ENCODE measurements at places on chromosomes 7 and 10.

DNA sequence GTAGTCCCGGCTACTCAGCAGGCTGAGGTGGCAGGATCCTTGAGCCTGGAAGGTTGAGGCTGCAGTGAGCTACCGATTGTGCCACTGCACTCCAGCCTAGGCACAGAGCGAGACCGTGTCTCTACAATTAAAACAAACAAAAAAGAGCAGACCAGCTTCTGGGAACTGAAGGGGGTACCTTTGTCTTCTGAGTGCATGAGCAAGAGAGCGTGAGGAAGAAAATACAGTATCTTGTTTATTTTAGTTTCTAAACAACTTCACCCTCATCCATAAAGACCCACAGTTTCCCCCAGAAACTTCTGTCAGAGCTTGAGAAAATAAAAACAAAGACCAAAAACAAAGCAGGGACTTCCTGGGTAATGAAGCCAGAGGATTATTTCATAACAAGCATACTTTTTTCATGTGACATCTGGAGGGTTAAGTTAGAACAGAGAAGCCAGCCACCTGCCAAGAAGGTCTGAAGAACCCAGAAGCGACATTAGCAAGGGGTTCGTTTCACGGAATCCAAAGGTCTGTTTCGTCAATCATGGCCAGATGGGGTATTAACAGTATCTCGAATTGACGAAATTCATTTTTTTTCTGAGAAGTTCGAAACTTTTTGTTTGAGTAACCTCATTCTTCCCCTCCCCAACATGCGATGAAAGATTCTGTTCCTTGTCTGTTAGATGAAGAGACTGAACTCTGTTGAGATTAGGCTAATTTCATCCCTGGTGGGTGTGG, 10.2 kb upstream of the IL2RA start:
- no peak for DNase-seq

GRCh38 chr7:122137251-122138077, 6.6 kb downstream of the AASS start:
- no peak for DNase-seq

- no peak for DNase-seq
Observed at GRCh38 chr7:39664057-39664456, 40.7 kb downstream of the RALA start.

GRCh38 chr10:111079781-111080180, 3.0 kb downstream of the ADRA2A start:
- DNase-seq = no peak

DNA sequence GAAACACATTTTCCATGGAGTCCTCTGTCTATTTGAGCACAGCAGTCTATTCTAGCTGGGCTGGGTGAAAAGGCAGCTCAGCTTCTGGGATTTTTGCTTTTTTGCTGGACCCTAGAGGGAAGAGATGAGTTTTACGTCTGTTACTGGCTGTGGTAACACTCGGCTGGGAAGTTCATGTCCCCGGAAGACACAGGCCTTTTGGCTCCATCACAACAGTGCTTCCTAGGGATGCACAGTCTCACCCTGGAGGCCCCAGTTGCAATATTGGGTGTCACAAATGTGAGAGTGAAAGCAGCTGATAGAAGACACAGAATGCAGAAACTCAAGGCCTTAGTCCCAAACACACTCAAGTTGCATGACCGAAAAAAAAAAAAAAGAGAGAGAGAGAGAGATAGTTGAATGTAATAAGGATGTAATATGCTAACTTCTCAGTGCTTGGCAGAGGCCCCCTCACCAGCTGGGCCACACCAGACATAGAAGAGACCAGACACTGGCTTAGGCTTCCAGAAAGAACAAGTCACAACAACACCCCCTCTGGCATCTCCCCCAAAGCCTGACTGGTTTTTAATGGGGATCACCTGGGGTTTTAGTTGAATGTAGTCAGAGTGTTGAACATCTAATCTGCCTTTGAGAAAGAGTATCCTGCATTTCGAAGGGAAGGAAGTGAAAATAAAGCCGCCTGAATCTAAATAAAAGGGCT, 545.4 kb upstream of the FZD8 start:
- no peak for DNase-seq

DNA sequence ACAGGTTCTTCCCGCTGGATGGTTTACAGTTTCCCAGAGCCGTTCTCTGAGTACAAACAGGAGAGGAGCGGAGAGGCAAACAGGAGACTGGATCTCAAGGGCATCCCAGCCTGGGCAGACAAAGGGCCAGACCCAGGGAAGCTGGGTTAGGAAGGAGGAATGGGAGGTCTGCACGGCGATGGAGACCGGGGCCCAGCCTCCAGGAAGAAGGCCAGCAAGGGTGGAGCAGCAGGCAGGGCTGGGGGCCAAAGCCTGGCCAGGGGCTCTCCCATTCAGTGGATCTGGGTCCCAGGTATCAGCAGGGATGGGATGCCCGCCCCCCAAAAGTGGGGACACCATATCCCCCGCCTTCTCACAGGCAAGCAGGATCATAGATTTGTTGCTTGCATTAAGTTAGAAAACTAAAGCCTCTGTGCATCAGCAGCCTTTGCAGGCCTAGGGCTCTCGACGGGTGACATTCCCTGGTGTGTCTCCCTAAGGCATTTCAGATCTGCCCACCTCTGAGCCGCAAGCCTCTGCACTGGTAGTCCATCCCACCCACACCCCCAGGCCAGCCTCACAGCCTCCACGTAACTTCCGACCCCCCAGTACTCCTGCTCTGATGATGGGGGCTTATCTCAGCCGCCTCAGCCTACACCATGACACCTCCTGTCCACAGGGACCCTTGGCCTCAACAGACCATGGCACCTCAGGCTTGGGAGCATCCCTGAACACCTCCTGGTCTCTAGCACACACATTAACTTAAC, 59.9 kb downstream of the TNS3 start:
- DNase-seq = no peak

DNA sequence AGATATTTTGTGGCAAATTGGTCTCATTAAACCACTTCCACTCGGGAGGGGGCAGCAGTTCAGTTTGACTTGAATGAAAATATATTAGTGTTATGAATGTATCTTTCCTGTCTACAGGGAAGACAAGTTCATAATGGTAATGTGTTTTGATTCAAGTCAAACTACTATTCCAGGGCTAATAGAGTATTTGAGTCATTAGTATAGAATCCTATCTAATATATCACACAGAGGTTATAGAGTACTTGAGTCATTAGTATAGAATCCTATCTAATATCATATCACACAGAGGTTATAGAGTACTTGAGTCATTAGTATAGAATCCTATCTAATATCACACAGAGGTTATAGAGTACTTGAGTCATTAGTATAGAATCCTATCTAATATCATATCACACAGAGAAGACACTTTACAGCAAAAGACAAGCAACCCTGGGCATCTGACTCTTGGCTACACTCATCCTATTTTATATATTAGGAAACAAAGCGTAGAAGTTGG, 199.7 kb upstream of the MAGI2 start:
- no peak for DNase-seq

All from nucleus accumbens (tissue), 56 donors.